ENCODE measurements at places on chromosomes 12 and 14.

GRCh38 chr14:70658899-70659298, 17.2 kb downstream of the TTC9 start:
- peak; percentile 50 for DNase-seq

DNA sequence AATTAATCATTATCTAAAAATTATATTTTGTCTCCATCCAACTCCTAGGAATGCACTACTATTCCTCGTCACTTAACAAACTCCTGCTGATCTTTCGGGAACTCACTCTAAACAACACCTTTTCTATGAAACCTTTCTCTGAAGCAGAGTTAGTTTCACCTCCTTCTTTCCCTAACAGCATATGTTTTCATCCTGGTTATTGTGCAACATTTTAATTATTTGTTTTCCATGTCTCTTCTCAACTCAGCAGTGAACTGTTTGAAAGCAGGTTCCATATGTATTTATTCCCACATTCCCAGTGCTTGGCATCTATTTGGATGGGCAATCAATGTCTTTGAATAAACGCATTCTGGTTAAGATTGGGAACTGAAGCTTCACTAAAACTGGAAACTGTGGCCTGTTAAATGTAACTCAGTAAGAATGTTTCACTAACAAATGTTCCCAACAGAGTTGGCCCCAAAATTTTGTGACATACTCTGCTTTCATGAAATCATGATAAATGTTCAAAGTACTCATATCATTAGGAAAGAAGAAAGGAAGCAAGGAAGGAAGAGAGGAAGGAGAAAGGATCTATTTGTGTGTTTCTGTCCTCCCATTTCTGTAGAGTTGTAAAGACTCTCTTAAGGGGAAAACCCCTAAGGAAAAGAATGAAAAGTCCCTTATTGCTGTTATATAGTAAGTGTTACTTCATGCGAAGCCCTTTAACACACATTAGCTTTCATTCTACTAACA, 13.9 kb upstream of the LGR5 start:
- no peak for DNase-seq

- DNase-seq, result no peak
Observed at GRCh38 chr12:45234139-45234865, 18.4 kb downstream of the ANO6 start.

DNA sequence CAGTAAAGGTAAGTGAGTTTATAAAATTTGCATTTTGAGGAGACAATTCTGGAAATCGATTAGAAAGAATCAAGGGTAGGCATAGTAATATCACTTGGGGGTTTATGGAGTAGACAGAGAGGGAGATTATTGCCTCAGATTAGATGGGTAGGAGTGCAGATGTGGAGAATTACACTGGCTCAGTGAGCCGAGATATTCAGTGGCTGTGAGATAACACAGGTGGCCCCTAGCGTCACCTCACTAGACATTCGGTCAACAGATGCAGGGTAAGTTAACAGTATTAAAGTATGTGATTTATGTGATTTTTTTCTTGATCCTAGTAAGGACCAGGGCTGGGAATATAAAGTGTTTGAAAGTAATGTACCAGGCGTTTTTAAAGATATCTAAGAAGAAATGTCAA, 39.6 kb upstream of the KLRD1 start:
- no peak for DNase-seq

DNA sequence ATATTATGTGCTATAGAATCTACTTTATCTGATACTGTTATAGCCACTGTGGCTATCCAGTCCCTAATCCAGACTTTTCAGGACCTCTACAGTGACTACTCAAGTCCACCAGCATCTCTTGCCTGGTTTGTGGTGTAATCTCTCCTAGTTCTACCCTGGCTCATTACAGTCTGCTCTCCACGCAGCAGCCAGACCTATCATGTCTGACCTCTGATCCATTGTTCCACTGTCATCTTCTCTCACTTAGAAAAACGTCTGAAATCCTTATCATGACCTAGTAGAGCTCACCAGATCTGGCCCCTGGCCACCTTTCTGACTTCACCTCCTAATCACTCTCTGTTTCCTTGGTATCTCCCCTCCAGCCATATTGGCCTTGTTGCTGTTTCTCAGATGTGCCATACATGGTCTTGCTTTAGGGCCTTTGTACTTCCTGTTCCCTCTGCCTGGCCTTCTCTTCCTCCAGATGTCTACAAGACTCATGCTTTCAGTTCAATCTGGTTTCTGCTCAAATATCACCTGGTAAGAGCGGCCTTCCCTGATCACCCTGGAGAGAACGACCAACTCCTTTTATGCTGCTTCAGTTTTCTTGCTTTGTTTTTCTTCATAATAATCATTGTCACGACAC, 475.5 kb downstream of the AACS start:
- DNase-seq, result no peak

DNA sequence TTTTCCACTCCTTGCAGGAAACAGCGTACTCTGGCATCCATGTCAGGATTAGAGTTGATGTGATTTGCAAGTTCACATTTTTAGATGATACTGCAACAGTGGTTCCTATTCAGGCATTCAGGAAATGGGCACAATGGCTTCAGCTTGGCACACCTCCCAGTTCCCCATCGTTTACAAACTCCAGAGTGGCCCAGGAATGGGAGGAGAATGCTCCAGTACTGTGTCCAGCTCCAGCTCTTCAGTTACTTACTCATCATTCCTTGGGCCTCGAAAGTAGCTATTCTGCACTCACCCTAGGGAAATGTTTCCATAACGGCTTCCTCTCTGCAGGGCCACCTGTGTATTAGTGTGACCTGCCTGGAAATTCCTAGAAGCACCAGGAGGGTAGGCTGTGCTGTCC, 239.7 kb upstream of the RGS6 start:
- no peak for DNase-seq

All from CD4-positive, alpha-beta T cell treated with Interleukin-12 subunit alpha and Interleukin-12 subunit beta, for 1 hour (primary cell).